ENCODE measurements at places on chromosomes 7 and 10.
A peak's percentile ranks its signal among the peaks of the same experiment; 100 is the strongest.

GRCh38 chr10:511101-511848 is 178.2 kb downstream of the DIP2C start:
- DNase-seq, result peak; percentile 77

DNA sequence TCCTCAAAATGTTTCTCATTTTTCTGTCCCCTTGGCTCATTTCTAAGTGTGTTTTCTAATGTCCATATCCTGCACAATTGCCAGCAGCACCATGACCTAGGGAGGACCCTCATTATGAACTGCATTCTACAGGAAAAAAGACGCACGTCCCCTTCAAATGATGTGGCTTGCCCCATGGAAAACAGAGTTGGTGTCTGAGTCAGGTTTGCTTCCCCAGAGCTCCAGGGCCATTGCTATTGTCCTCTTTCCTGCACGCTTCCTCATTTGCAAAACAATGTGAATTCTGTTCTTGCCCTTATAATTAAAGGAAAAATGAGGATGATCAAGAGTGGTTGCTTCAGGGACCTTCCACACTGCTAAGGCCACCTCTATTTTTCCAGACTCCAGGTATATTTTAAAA is 14.7 kb upstream of the ASB4 start:
- no peak for DNase-seq

DNA sequence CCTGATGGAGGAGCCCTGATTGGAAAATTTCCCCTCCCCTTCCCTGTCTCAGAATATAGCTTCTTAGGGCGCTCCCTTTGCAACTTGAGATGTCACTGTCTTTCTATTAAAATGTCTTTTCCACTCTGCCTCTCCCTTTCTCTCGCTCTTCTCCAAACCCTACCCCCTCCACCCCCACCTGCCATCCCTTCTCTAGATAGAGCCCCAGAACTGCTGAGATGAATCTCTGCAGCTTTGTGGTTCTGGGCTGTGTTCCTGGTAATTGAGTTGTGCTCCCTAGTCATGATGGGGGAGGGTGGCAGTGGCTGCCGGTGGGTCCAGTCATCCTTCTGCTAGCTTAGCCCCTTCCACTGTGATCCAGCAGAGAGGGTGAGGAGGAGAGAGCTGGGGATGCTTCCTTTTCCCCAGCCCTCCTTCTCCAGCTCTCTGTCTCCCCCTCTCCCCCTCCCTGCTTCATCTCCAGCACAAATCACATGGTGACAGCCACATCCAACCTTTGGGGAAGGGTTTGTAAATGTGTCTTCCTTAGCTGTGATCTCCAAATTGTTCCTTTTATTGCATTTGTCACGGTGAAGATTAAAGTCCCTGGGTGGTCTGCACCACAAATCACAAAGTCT is 50.8 kb upstream of the BTRC start:
- no peak for DNase-seq

DNA sequence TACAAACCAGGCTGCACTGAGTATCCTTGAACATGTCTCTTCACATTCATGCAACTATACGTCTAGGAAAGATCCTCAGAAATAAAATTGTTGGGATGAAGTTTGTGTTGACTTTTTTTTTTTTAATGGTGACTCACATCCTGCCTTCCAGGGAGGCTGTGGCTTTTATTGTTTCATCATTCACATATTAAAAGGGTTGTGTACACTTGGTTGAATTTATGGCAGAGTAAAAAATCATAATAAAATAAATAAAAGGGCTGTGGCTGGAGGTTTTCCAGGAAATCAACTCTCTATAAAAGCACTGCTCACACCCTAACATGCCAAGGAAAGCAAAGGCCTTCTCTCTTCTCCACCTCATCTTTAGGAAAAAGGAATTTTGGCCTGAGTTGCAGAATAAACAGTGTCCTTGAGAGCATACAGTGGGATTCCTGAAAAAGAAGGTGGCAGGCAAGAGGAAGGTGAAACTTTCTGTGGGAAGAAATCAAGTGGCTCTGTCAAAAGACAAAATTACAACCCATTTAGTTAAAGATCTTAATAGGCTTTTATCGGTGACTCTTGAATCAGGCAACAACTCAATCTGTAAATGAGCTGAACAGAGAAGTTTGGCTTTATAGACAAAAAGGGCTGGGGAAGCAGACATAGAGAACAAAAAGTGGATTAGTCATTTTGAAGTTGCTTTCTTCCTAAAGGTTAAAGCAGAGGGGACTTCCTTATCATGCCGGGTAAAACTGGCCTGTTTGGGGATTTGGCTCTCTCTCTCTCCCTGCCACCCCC is 41.6 kb upstream of the FHIP2A start:
- no peak for DNase-seq

- DNase-seq, result no peak
Measured at GRCh38 chr7:42152329-42153205, 84.4 kb downstream of the GLI3 start.

GRCh38 chr7:135481598-135481979 is 28.3 kb downstream of the CNOT4 start:
- DNase-seq, result no peak

DNA sequence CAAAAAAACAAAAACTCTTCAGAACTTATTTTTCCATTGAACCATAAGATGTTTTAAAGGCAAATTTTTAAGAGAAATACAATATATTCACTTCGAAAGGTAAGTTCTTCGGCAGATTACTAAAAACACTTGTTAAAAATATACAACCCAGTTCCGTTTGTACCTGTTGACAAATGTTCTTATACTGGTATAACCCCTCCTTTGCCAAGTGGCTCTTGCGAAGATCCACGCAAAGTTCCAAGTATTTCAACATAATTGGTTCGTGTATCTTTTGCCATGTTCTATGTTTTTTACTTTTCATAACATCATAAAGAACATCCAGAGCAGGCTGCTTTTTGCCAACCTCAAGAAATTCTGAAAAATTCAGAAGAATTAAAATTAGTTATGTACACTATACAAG is 7.0 kb downstream of the EIF3A start:
- no peak for DNase-seq

DNA sequence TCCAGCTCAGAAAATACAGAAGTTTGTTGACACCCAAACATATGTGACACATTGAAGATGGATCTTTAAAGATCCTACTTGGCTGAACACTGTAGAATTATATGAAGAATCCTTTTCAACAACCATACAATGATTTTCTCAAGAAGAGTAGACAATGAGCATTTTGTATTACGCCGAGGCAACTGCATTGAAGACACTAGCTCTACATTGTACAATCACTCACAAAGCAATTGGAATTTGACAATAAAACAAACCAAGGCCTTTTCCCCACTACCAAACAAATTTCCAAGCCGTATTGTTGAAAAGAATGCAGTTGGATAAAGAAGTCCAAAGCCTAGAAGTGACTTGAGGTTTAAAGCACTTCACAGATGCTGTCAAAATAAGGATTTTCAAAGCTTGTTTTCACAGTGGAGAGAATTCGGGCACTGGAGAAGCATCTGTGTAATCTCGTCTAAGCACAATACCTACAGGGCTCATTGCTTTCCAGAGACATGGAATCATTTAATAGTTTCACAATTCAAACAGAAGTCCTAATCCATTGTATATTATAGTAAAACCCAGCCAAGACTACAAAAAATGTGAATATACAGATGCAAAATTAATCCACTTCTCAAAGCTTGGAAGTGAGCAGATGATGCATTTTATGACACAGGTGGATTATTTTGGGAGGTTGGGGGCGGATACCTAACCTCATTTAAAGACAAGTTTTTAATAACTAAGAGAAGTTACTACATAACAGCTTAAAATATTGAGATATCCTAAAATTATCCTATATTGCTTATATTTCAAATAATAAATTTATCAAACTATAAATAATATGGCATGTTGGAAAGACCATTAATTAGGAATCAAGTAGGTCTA is 78.6 kb downstream of the SORCS1 start:
- DNase-seq, result no peak

DNA sequence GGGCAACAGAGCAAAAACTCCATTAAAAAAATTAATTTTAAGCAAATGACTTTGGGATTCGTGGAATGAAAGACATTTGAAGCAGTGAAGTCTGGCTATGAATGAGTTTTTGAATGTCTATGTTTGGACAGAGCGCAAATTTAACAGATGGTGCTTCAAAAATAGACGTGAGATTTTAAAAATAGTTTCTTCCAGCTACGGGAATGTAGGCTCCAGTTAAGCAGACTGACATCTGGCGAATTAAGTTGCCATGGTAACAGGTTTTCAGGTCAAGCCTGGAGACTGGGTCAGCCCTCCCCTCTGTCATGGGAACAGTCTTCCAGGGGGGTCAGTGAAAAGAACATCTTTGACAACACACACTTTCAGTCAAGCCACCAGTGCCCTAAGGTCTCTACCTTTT is 62.0 kb downstream of the MYOF start:
- no peak for DNase-seq

GRCh38 chr7:132279718-132280117 is 296.6 kb downstream of the PLXNA4 start:
- no peak for DNase-seq

DNA sequence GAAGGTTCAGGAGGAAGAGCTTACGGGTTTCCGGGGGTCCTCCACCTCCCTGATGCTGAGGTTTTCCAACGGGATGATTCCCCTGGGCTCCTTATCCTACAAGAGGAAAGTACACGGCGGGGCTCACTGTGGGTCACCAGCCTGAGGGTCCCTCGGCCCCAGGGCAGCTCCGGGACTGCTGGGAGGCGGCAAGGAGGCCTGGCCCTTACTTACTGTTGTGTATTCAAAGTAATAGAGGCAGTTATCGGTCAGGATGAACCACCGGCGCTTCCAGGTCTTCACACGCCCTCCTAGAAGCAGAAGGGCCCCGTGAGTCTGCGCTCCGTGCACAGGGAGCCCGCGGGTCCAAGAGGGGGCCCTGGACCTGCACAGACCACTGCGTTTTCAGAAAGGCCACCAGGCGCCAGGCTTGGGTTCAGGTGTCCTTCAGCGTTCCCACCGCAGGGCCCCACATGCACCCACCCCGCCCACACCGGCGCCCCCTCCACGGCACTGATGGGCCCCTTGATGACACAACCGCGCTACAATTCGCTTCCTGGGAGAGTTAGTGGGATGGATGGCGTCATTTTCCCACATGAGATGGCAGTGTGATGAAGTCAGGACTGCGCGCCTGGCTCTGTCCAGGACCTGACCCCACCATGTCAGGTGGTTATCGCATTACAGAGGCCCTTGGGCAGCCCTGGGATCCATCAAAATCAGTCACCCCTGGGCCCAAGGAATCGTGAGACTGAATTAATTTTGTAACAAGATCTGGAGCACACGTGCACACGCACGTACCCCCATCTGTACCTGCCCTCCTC is 106.7 kb downstream of the CYTH3 start:
- DNase-seq, result no peak

DNA sequence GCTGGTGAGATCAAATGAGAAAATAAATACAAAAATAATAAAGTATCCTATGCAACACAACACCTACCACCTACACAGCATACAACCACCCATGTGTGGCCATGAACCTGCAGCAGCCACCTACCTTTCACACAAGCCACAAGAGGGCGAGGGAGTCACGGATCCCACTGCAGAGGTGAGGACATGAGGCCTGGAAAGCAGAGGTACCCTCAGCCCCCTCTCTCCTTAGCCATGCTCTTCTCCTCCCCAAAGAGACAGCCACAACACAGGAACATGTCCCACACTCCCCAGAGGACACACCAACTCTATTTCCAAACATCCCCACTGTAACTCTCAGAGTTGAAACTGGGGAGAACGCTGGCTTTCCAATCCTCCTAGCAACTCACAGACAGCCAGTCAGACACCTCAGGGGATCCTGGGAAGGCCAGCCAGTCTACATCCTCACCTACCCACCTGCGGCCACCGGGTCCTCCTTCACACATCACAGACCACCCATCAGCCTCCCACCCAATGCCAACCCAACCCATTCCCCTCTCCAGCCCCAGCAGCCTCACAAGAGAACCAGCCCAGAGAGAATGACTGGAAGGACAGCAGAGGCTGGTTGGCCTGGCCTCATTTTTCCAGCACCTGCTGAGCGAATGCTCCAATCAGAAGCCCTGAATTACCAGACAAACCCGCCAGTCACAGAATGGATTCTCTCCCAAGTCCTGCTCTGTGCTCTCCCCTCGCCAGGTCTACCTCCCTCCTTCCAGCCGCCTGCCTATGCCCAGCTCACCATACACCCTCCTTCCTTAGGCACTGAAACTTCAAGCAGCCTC is 18.4 kb downstream of the DLG5 start:
- no peak for DNase-seq

GRCh38 chr10:114643158-114643557 is 14.9 kb downstream of the ABLIM1 start:
- no peak for DNase-seq

- DNase-seq, result no peak
Measured at GRCh38 chr7:155423337-155424285, 34.3 kb upstream of the EN2 start.

DNA sequence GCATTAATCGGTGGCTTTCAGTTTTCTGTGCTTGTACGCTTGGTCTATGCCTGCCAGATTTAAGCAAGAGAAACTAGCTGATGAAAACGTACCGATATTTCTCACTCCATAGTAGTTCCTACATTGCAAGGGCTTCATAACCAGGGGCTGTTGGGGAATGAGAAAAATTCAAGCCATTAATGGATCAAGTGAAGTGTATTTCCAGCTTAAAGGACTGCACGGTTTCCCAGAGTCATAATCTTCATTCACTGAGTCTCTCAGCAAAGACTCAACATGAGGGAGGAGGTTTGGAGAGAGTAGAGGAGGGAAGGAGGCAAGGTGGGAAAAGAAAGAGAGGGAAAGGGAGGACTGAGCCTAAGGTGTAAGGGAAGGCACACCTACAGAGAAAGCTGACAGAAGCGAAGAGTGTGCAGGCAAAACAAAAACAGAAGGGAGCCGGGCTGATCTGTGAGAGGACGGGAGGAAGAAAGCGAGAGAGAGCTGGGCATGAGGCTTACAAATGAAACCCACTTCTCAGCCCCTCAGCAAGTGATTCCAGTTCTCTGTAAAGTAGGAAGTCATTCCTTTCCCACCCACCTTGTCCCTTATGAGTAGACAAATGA is 625 bp downstream of the GIMAP2 start:
- DNase-seq, result no peak

GRCh38 chr10:4058514-4059029 is 273.6 kb upstream of the KLF6 start:
- no peak for DNase-seq

- DNase-seq, result no peak
Measured at GRCh38 chr10:97664282-97664850, 22.7 kb downstream of the AVPI1 start.

GRCh38 chr10:68594405-68594804 is 34.3 kb downstream of the TET1 start:
- DNase-seq, result no peak

- DNase-seq, result no peak
Measured at GRCh38 chr7:74033372-74034311, 5.7 kb downstream of the ELN start.
